Heart right ventricle (tissue), 16 donors: ENCODE measurements at places on chromosomes 13 and 19.

- no peak for DNase-seq
Observed at GRCh38 chr19:6451583-6452222, 7.9 kb downstream of the SLC25A23 start.

DNA sequence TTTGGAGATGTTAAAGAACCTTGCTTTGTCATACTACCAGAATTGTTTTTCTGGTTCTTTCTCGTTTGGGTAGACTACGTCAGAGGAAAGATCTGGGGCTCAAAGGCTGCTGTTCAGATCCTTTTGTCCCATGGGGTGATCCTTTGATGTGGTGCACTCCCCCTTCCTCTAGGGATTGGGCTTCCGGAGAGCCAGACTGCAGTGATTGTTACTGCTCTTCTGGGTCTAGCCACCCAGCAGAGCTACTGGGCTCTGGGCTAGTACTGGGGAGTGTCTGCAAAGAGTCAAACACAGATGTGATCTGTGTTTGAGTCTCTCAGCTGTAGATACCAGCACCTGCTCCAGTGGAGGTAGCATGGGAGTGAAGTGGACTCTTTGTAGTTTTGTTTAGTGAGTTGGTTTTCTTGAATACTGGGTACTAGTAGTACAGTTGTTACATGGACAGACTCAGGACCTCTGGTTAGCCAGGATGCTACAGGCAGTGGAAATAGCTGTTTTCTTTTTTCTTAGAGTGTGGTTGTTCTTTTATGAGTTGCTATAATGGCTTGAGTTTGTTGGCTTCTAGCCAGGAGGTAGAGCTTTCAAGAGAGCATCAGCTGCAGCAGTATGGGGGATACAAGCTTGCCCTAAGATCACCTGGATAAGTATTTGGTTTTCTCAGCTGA lies 34.4 kb downstream of the DNAJC15 start:
- no peak for DNase-seq

GRCh38 chr19:16801600-16802013 lies 27.6 kb upstream of the SIN3B start:
- no peak for DNase-seq

DNA sequence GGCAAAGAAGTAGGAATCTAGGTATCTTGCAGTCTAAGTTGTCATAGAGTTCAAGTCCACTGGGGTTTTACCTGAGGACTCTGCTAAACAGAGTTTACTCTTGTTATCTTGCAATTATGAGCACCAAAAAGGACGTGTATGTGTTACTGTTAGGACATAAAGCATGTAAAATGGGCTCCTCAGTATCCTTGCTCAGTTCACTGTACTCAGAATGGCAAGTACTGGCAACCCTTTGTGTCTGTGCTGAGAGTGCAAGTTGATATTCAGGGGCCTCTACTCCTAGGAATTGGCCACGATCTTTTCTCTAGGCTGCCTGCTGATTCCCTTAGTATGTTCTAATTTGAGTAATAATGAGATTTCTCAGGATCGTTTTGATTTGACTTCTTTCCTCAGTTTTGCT lies 13.3 kb downstream of the TDRD3 start:
- no peak for DNase-seq

- DNase-seq, result no peak
Observed at GRCh38 chr13:114148521-114148855, 16.1 kb upstream of the RASA3 start.

- peak; percentile 65 for DNase-seq
Observed at GRCh38 chr19:45515081-45515624, 7.9 kb downstream of the VASP start.
